ENCODE measurements at places on chromosomes 6 and 20.

DNA sequence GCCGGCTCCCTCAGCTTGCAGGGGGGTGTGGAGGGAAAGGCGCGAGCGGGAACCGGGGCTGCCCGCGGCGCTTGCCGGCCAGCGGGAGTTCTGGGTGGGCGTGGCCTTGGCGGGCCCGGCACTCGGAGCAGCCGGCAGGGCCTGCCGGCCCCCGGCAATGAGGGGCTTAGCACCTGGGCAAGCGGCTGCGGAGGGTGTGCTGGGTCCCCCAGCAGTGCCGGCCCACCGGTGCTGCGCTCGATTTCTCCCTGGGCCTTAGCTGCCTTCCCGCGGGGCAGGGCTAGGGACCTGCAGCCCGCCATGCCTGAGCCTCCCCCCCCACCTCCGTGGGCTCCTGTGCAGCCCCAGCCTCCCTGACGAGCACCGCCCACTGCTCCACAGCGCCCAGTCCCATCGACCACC lies 514.5 kb upstream of the GJE1 start:
- DNase-seq: no peak

DNA sequence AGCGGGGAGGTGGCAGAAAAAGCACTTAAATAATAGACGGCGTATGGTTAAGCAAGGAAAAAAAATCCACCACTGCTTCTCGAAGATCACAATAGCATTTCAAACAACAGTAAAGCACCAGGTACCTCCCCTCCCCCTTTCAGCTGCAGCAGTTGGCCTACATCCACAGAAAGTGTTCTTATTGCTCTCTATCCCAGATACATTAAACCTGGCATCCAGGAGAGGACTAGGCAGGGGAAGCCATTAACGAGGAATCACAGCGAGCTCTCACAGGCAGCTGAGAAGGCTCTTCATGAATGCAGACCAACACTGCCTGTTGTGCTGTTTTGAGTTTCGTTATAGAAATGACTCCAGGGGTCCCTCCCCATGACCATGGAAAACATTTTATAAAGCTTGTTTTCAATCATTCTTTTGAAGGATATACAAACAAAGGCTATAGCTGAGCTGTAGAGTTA lies 11.8 kb downstream of the FYN start:
- DNase-seq: no peak

- no peak for DNase-seq
Observed at GRCh38 chr20:15333170-15333569, 995.8 kb upstream of the FLRT3 start.

- DNase-seq: no peak
Observed at GRCh38 chr6:80789912-80790570, 683.6 kb downstream of the BCKDHB start.

- DNase-seq: no peak
Observed at GRCh38 chr20:19347943-19348456, 135.6 kb downstream of the SLC24A3 start.

GRCh38 chr6:26251354-26252076 lies 113.5 kb upstream of the BTN3A2 start:
- DNase-seq: peak; percentile 79

DNA sequence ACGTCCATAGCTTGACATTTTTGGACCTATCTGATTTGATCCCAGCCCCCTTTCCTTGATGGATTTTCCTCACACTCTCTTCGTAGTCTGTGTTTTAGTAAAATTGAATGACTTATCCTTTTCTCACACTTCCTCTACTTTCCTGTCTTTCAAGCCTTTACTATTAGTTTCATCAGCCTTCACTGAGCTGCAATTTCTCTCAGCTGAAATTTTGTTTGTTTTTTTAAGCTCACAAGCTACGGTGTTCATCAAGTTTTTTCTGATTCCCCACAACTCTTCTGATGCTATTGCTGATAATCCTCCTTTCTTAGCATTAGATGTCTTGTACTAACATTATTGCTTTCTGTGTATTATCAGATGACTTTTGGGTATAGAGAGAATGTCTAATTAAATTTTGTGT lies 263.7 kb downstream of the TBX18 start:
- no peak for DNase-seq

DNA sequence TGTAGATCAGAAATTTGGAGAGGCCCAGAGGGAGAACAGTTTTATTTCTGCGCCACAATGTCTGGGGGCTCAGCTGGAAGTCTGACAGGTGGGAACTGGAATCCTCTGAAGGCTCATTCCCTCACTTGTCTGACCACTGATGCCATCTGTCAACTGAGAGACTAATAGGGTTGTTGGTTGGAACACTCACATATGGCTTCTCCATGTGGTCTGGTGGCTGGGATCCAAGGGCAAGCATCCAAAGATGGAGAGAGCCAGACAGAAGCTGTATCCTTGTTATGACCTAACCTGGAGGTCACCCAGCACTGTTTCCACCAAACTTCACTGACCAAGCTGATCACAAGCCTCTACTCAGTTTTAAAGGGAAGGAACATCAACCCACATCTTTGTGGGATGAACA lies 117.9 kb upstream of the AKAP12 start:
- DNase-seq: no peak

DNA sequence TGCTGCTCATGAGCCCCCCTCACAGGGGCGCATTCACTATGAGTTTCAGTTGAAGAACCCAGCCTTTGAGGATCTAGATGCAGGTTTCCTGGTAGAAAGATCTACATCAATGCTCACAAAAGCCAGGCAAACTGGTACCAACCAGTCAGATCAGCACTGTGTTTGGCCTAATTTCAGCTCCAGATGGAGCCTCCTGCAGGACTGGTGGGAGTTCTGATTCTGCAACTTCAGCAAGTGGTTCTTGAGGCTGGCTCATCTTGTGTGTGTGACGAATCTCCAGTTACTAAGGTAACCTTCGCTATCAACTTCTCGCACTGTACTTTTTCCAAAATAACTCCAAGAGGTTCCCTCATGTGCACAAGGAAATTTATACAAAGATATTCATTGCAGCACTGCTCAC lies 118.8 kb downstream of the ZMYND8 start:
- no peak for DNase-seq

GRCh38 chr6:40671694-40672050 lies 84.5 kb upstream of the LRFN2 start:
- DNase-seq: no peak

GRCh38 chr6:87279196-87279595 lies 43.2 kb upstream of the SMIM8 start:
- no peak for DNase-seq

- DNase-seq: no peak
Observed at GRCh38 chr6:129115471-129115870, 232.5 kb downstream of the LAMA2 start.

DNA sequence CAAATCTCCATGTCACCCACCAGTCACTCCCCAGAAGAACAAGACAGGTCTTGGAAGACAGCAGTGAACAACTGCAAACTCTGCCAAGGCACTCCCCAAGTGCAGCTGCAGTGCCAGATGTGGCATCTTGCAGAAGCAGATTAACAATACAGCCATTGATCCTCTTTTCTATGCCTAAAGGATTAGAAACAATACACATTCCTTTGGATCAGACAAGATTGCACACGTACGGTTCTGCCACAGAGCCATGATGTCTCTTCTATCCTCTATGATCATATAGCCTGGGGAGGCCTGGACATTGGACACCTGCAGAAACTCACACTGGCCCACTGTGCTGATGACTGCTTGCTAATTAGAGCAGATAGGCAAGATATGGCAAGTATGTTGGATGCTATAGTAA lies 155.9 kb downstream of the MYLK4 start:
- no peak for DNase-seq

GRCh38 chr6:149138089-149138488 lies 179.4 kb upstream of the TAB2 start:
- no peak for DNase-seq

DNA sequence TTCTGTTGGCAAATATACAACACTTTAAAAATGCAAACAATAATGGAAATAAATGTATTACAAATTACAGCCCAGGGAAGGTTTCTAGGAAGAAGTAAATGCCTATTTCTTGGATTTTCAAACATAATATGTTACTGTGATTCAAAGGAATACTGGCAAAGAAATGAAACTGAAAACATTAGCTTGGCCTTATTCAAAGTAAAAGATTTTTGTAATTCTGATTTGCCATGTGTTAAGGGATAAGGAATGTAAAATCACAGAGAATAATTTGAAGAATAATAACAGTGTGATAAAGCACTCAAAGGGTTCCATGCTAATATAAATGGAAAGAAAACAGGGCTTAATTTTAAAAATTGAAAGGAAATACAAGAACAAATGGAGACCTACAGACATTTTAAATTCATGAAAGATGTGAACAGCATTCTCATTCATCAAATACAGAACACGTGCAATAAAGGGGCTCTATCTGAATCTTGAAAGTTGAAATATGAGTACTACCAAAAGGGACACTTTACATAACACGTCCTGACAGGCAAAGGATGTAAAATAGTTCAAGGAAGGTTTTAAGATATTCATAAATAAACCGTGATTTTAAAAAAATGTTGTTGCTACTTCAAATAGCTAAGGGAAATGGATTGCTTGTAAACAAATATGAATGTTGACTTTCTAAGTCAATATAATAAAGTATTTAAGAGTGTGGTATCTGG lies 138.1 kb downstream of the RFPL4B start:
- no peak for DNase-seq

GRCh38 chr6:145340256-145340655 lies 395.1 kb downstream of the EPM2A start:
- DNase-seq: no peak

DNA sequence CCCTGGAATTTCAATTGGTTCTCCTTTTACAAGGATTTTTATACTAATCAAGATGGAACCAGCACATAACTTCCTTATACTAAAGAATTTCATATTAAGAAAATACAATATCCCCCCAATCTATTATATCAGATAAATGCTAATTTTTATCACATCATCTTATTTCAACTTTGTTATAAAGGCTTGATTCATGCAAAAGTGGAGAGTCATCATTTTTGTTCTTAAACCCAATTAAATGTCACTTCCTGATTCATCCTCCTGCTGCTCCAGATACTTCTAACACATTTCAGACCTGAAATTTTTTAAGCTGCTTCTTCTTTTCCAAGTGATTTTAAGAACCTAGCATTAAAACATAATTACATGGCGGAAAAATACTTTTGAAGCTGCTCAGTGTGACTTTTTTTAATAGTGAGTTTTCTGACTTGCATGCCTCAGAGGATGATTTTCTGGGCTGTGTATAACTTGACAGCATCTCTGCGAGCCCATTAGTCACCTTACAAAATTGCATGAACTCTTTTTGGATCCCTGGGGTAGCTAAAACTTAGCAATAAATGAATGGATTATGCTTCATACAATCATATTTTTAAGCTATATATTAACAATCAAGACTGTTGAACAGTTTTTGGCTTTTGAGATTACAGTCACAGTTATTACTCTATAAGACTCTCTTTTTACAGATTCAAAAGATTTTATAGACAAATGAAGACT lies 134.1 kb downstream of the ELOVL4 start:
- no peak for DNase-seq

DNA sequence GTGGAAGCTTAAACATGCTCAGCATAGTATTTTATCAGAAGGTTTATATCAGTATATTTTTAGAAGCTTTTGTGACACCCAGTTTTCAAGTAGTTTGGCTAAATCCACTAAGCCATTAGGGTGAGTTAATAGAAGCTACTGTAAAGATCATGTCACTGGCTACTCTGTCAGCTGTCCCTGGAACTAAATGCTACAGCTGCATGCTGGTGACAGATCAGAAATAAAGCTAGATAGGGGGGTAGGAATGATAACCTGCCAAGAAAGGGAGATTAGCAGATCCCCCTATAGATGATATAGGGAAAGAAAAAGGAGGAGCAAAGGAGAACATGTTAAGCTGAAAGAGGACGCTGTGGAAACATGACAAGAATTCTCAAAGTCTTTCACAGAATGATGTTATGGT lies 363.2 kb downstream of the QKI start:
- DNase-seq: no peak

DNA sequence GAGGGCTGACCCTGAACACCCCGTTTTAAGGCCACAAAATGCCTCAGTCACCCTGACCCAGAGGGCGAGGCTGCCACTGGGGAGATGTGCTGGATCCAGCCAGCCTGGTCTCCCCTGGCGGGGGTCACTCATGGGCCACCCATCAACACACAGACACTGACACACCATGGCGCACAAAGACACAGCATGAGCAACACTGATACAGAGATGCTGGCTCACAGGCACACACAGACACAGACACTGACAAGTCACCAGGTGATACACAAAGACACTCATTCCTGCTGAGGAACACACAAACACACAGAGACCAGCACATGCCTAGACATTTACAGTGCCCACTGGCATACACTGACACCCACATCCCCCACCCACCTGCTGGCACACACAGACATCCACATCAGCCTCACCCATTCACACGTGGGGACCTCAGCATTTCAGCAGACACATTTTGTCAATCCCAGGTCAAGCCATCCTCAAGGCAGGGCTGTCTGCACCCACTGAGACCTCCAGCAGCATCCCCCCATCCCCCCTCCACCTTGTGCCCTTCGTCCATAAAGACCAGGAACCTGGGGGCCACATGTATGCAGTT lies 63.4 kb downstream of the MDGA1 start:
- no peak for DNase-seq

GRCh38 chr6:36126121-36126520 lies 4.2 kb upstream of the MAPK13 start:
- DNase-seq: no peak

DNA sequence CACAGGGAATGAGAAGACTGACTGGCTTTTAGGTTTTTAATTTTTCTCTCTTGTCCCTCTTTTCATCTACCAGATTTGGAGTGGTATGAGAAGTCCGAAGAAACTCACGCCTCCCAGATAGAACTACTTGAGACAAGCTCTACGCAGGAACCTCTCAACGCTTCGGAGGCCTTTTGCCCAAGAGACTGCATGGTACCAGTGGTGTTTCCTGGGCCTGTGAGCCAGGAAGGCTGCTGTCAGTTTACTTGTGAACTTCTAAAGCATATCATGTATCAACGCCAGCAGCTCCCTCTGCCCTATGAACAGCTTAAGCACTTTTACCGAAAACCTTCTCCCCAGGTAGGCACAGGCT lies 644 bp downstream of the MAD2L1BP start:
- peak; percentile 7 for DNase-seq

DNA sequence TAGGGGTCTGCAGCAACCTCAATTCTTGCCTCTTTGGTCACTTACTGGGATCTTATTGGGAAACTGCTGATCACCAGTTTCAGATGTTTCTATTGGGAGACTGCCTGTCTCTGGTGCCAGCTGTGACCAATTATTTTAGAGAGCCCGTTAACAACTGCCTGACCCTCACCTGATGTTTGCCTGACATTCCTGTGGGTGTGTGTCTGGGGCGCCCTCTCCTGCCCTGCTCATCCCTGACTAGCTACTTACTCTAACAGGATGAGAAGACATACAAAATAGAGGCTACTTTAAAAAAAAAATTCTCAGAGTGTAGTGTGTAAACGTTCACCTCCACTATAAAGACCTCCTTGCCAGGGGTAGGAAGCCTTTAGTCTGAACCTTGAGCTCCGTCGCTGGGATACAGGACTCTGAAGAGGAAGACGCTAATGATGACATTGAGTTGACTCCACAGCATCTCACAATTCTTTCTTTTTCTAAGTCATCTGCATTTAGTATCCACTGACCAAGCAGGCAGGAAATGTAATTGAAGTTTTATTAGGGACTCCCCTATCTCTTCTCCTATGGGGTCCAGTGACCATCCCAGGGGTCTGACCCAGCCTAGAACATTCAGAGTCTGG lies 54.6 kb upstream of the DDR1 start:
- DNase-seq: no peak

- DNase-seq: no peak
Observed at GRCh38 chr6:11044712-11045167, 635 bp upstream of the ELOVL2 start.
